ENCODE measurements at places on chromosomes 7 and 10.

DNA sequence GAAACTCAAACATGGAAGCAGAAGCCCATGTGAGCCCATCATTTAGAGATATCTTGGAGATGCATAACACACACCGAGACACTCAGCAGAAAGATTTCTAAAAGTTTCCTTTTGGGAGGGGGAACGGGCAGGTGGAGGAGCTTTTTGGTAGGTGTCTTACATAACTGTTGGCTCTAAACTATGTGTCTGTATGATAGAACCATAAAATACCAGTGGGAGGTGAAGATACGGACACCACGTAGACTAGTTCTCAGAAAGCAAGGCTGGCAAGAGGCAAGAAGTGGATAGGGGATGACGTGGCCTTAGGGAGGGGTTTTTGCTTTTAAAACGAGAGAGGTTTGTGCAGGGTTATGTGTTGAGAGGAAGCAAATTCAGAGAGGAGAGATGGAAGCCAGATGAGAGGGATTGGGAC is 36.5 kb downstream of the IL15RA start:
- no peak for DNase-seq

DNA sequence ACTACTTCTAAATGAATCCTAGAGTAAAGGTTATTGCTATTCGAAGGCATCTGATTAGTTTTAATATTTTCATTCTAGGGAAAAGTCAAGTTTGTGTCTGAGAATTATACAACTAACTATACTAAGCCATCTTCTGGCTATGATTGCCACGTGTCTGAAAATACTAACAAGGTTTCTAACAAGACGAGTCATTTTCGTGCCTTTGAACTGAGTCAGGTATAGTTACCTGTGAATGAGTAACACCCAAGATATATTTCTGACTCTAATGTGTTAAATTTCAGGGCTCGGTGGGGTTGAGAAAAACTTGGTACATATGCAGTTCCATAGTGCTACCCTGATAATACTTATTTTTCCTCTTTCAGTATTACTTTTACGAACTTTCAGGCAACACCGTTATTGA is 35.5 kb downstream of the TASOR2 start:
- DNase-seq = no peak

GRCh38 chr7:102837802-102838201 is 75.0 kb upstream of the LRRC17 start:
- no peak for DNase-seq

GRCh38 chr7:27157702-27158431 is 1.4 kb upstream of the HOXA7 start:
- no peak for DNase-seq

- peak; percentile 50 for DNase-seq
These were observed 96.4 kb downstream of the CCSER2 start for GRCh38 chr10:84424731-84425167.

- DNase-seq = no peak
These were observed 266.4 kb upstream of the FZD8 start for GRCh38 chr10:35908451-35908850.

DNA sequence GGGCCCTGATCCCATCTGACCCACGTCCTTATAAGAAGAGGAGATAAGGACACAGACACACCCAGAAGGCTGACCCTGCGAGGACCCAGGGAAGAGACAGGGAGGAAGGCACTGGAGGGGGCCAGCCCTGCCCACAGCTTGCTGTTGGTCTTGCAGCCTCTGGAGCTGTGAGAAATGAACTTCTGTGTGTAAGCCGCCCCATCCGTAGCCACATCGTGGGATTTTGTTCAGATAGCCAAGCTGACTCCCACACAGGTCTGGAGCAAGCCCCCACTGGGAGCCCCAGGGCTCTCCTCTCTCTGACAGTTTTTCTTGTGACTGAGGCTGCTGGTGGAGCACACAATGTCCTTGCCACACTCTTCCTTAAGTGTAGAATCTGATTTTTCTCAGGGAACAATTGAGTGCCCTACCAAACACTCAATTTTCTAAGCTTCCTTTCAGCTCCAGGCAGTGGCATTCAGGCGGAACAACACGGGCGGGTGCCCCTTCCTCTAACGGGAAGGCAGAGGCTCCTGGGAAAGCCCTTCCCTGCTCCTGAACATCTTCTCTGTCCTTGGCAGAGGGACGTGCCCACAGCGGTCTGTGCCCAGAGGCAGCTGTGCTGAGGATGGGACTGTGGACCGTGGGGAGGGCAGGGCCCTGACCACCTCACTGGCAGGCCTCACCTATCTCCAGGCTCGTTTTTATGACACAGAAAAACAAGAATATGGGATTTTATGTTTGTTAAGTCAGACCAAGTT is 160.6 kb upstream of the SHH start:
- no peak for DNase-seq

GRCh38 chr7:51304729-51305128 is 11.9 kb downstream of the COBL start:
- DNase-seq = no peak

- DNase-seq = no peak
These were observed 26.6 kb upstream of the AKR1D1 start for GRCh38 chr7:138049505-138050116.

GRCh38 chr7:29606287-29606721 is 42.7 kb downstream of the PRR15 start:
- DNase-seq = peak; percentile 64

GRCh38 chr7:150975536-150976319 is 2.4 kb downstream of the KCNH2 start:
- DNase-seq = no peak

GRCh38 chr10:3169271-3169670 is 3.3 kb downstream of the PITRM1 start:
- DNase-seq = no peak

GRCh38 chr7:100791881-100792666 is 35.2 kb downstream of the EPHB4 start:
- no peak for DNase-seq

GRCh38 chr7:15686295-15686956 is at the start of gene MEOX2:
Gene MEOX2 (minus strand): TSS chr7:15686683. CDS start chr7:15686402, 281 bp downstream.
- DNase-seq = no peak

GRCh38 chr10:112115781-112116385 is 67.7 kb downstream of the GPAM start:
- DNase-seq = peak; percentile 45

- no peak for DNase-seq
These were observed 206.9 kb upstream of the KLF14 start for GRCh38 chr7:130940907-130941306.

- DNase-seq = no peak
These were observed 54.0 kb upstream of the NMT2 start for GRCh38 chr10:15222511-15222910.

DNA sequence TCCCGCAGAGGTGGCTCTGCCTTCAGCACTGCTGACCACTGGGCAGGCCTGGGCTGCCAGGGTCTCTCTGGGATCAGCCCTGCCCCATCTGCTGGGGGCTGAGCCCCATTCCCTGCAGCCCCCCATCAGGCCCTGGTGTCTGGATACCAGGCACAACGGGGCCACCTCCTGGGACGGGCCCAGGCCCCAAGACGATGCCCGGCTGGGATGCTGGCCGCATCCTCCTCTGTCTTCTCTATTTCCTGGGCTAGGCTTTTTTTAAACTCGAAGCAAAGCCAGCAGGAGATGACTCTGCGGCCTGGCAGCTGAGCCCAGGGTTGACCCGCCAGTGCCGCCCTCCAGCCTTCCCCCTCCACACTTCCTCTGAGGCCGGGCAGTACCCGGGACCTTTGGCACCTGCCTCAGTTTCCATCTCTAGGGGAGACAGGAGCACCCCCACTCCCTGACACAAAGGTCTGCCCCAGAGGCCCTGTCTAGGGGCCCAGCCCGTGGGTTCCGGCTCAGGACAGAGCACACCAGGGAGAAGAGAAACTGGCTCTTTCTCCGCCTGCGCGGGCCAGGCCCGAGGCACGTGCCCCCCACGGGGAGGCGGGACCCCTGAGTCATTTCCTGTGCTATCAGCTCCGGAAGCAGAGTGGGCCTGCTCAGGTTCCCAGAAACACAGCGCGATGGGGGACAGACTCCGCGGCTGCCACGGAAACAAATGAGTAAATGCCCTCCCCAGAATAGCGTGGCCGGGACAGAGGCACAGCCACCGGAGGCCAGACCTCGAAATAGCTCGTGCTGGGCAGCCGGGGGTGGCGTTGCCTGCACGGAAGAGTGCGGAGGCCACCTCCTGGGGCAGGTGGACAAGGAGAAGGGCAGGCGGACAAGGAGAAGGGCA is 84.6 kb upstream of the PDGFA start:
- DNase-seq = peak; percentile 100

DNA sequence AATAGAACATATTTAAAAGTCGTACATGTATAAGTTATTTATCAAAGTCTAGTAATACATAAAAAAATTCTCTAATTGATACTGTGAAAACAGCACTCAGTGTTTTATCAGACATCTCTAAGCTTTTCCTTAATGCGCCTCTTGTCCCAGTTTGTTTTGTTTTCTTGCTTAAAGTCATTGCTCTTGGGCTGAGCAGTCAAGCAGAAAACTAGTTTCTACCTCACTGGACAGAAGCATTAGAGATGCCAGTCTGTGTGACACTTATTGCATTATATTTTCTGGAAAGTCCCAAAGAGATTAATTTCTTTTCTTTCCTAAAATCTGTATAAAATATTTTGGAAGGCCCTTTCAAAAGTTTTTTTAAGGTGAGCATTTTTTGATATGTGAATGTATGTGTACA is 236.2 kb downstream of the PCLO start:
- no peak for DNase-seq

GRCh38 chr10:125200396-125200795 is 40.0 kb upstream of the CTBP2 start:
- no peak for DNase-seq

DNA sequence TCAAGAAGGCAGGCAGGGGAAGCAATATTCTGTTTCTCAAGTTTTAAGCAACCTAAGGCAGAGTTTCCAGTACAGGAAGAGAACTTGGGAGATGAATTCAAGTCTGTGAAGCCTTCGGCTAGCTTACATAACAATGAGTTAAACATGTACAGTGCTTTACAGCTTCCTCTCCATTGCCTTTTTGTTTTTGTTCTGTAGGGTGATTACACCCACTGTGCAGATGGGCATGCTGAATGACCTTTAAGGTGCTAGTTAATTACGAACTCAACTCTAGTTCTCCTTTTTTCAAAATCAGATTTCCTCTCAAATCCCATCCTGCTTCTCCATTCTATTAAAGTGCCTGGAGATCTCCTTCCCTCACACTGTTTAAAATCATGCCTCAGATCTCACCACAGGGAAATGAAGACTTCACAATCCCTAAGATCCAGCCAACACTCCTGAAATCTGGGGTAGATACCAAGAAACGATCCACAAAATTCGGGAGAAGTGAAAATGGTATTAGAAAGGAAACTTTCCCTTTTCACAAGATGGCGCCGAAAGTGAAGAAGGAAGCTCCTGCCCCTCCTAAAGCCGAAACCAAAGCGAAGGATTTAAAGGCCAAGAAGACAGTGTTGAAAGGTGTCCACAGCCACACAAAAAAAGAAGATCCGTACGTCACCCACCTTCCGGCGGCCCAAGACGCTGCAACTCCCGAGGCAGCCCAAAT is 16.8 kb upstream of the MSMB start:
- DNase-seq = no peak

GRCh38 chr7:46969303-46970130 is 612.4 kb downstream of the TNS3 start:
- DNase-seq = no peak

DNA sequence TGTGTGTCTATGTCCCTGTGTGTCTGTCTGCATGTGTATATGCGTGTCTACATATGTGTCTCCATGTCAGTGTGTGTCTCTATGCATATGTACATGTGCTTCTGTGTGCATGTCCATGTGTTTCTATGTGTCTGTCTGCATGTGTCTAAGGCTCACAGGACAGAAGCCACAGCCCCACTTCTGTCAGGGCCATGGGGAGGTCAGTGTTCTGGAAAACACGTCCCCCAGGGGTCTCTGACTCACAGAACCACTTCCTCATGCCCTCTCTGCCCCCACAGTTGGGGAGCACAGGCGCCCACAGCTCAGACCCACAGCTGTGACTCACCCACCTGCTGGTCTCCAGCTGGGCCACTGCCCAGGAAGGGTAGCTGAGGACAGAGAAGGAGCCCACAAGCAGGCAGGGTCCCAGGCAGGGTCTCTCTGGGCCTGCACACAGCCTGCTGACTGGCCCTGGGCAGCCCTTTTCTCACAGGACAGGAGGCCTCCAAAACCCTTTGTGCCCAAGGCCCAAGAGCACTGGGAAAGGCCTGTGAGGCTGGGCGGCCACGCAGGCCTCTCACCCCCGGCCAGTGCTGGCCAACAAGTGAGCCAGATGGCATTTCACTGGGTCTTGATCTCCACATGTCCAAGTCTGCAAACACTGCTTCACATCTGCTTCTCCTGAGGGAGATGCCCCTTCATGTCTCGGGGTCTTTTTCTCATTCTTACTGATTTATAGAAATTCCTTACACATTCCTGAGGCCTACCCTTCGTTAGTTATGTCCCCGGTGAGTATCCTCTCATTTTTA is 102.9 kb upstream of the FAM20C start:
- DNase-seq = peak; percentile 98

- DNase-seq = no peak
These were observed 38.6 kb upstream of the TNRC18 start for GRCh38 chr7:5462216-5462615.

DNA sequence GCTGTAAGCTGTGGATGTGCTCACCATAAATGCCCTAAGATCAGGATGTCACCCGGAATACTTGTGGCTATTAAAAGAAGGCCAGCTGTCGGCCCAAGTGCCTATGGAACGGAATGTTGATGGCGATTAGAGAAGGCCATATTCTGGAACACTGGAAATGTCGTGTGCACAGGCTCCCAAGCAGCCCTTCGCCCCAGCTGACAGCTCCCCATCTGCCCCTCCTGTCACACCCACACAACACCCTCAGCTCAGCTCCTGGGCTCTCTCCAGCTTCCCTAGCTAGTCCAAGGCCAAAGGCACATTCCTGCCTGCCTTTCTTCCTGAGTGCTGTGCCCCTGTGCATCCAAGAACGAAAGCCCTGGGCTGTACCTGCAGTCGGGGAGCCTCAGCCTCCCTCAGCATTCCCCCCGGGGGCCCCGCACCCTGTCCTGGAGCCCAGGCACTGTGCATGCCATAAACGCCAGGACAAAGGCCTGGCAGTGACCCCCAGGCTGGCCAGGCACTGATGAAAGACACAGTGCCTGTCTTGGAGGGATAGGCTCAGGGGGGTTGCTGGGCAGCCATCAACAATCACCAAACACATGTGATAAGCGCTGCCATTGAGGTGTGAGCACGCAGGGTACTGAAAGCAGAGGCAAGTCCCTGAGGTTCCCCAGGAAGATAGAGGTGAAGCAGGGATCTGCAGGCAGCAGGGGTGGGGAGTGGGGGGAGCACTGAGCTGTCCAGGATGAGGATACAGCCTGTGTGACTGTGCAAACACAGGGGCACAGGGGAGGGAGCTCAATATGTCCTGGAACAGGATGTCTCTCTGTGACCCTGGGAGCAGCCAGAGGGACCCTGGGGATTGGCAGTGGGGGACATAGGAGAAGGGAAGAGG is 3.7 kb upstream of the LDB3 start:
- no peak for DNase-seq
